ENCODE measurements at places on chromosomes 16 and 17.
A peak's percentile ranks its signal among the peaks of the same experiment; 100 is the strongest.

- DNase-seq, result no peak
Measured at GRCh38 chr17:61770752-61771533, 92.4 kb downstream of the BRIP1 start.

- no peak for DNase-seq
Measured at GRCh38 chr17:17569691-17570090, 21.8 kb downstream of the PEMT start.

- peak; percentile 20 for DNase-seq
Measured at GRCh38 chr16:10181196-10182162, 749 bp downstream of the GRIN2A start.

GRCh38 chr16:78985716-78986605 is 614.6 kb downstream of the MAF start:
- DNase-seq, result no peak

GRCh38 chr17:33199571-33200510 is 93.3 kb downstream of the ASIC2 start:
- DNase-seq, result no peak

DNA sequence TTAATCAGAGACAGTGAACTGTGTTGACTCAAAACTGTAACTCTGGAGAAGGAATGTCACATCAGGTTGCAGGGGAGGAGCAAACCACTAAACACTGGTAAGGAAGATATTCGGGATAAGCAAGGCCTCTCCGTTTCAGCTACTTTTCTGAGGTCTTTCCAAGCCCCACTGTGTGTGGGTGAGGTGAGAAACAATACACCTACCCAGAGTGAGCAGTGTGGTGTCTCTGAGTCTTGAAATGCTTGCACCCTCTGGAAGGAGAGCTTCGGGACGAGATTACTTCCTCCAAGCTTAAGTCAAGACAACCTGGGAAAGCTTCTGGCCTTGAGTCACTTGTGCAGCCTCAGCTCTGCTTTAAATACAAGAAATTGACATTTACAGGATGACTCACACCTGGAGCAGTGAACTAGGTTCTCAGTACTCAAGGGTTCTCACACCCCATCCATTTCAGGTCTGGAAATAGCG is 2.5 kb upstream of the MAP3K14 start:
- DNase-seq, result peak; percentile 38

DNA sequence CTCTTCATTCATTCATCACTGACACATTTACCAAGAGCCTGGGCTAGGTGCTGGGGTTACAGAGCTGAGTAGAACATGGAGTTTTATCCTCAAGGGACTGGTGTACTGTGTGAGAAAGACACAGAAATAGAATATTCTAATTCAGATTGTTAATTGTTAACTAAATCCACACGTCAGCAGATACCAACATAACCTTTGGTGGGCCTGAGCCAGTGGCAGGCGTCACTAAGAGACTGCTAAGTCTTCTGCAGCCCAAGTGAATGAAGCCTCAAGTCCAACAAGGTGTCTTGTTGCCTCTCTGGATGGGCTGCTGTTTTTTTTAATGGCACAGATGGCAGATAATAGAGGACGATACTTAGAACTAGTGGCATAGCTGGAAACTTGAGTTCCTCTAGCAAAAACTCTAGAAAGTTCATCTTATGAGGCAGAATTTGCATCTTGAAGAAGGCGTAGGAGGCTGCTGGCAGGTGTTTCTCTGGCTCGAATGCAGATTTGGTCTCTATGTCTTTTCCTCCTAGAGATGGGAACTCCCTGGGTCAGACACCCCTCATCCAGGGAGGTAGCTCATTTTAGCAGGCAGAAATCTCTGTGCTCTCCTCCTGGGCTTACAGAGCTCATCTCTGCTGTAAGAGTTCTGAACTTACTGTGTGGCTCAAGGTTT is 179.5 kb downstream of the NTN1 start:
- DNase-seq, result no peak

GRCh38 chr16:27620541-27620940 is 70.6 kb downstream of the KATNIP start:
- no peak for DNase-seq

GRCh38 chr17:34368196-34368945 is 5.3 kb upstream of the CCL1 start:
- no peak for DNase-seq

- DNase-seq, result no peak
Measured at GRCh38 chr17:62738281-62738680, 69.8 kb downstream of the MARCHF10 start.

DNA sequence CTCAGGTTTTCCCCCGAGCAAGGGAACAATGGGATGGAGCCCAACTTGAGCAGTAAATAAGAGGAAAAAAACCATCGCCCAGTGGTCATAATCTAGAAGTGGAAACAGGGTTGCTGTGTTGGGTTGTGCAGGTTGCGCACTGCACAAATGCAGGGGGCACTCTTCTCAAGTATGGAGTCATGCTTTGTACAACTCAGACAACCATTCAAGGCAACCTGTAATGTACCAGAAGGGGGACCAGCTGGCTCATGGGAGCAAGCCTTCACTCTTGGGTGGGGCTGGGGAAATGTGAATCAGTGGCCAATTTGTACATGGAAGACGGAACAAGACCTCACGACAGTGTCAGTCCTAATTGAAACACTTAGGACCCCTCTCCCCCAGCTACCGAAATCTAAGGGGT is 23.9 kb upstream of the LITAF start:
- no peak for DNase-seq

DNA sequence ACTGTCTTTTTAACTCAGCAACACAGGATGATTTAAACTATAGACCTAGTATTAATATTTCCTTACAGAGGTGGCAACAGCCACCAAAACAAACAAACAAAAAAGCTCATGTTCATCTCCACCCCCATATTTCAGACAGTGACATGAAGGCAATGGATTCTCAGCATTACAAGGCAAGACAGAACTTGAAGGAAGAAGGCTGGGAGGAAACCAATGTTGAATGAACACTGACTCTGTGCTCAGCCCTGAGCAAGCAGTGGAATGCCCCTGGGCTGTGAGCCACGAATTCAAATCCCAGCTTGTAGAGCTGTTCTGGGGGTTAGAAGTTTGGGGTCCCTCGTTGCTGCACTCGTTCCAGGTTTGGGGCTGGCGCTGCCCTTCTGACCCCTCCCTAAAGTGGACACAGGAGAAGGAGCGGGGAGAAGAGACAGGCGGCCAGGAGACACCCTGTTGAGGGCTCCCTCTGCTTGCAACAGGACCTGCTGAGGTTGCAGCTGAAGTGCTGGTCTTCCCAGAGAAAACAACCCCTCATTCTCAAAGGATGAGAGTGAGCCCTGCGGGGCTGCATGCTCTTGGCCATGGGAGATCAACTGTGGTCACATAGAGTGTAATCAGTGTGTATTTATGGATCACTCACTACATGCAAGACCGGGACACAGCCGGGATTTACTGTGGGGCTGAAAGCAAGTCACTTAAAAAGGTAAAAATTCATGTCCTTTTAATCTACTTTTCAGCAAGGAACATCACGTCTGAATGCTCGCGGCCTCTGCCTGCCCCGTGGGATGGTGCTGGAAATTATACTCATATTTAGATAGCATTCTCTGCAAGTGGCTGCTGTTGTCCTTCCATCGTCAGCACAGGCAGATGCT is 34.3 kb downstream of the MYH3 start:
- no peak for DNase-seq

DNA sequence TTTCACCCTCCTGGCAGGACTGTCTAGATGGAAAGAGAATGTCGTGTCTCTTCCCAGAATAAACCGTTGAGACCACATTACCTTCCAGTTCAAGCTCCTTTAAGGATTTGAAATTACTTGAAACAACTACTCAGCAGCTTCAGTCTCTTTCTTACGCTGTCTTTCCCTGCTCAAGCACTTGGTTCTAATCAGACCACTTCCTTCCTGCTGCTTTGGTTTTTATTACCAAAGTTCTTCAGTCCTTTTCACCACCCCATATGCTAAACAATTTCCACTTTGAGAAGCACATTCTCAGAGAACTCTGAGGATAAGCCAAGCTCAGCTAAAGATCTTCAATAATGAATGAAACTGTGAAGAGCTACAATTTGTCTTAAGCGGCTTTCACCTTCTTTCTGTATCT is 105.4 kb downstream of the STX8 start:
- DNase-seq, result peak; percentile 3

- peak; percentile 55 for DNase-seq
Measured at GRCh38 chr16:29738514-29738913, 7.3 kb downstream of the C16orf54 start.

DNA sequence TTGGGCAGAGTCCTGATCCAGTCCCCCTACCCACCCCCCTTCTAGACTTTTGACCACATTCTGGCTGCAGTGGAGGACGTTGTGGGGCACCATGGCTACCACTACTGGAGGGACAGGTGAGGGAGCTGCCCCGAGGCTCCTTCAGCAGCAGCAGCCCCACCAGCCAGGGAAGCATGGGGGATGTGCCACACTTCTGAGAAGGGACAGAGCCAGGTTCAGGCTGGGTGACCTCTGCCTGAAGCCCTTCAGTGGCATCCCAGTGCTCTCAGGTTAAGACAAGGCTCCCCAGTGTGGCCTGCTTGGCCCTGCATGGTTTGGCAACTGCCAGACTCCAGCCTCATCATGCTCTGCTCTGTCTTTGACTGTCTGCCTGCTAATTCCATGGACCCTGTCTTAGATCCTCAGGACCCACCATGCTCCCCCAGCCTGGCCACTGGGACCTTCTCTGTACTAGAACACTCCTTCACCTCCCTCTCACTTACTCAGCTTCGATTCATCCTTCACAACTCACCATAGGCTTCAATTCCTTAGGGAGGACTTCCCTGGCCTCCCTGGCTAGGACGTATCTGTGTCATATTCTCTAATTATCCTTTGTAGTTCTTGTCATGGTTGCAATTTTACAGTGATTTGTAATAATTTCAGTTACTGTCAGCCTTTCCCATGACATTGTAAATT is 8.8 kb downstream of the SLC9A5 start:
- no peak for DNase-seq

- no peak for DNase-seq
Measured at GRCh38 chr16:74271872-74272271, 24.7 kb upstream of the PSMD7 start.

GRCh38 chr17:38984666-38985065 is 17.5 kb upstream of the FBXO47 start:
- no peak for DNase-seq

GRCh38 chr16:85028685-85029407 is 1.3 kb downstream of the KIAA0513 start:
- DNase-seq, result peak; percentile 80

DNA sequence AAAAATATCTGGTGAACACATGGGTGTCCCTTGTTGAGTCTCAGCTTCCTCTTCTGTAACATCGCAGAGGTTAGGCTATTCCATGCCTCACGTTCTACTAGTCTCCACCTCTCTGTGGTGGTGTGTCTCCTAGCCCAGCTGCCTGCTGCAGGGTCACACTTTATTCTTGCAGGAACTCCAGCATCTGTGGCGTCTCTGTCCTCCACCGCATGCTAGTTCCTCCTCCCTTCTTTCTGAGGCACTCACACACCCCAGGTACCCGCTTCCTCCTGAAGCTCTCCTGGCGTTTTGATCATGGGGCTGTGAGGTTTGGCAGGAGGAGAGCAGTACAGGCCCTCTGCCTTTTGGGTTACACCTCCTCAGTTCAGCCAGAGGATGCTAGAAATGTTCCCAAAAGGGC is 9.9 kb upstream of the TEX2 start:
- no peak for DNase-seq

- no peak for DNase-seq
Measured at GRCh38 chr16:82031116-82032084, 3.7 kb upstream of the HSD17B2 start.

- DNase-seq, result no peak
Measured at GRCh38 chr16:89779231-89779908, 37.1 kb downstream of the FANCA start.

GRCh38 chr17:18928628-18929125 is 23.3 kb upstream of the SLC5A10 start:
- DNase-seq, result no peak

DNA sequence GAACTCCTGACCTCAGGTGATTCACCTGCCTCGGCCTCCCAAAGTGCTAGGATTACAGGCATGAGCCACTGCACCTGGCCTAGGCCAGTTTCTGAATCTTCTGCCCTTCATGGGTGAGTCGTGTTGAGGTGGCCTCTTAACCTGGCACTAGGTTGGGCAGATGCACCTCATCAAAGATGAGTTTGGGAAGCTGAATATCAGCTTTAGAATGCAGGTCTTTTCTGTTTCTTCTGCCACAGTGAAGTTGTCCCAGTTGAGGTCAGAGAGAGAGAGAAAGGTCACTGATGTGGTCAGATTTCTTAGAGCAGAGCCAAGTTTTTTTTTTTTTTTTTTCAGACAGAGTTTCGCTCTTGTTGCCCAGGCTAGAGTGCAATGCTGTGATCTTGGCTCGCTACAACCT is 111.3 kb upstream of the WSCD1 start:
- DNase-seq, result no peak

- DNase-seq, result no peak
Measured at GRCh38 chr16:59611556-59611955, 877.4 kb upstream of the GOT2 start.

GRCh38 chr17:77429969-77430752 is 289.4 kb downstream of the SEC14L1 start:
- peak; percentile 91 for DNase-seq

DNA sequence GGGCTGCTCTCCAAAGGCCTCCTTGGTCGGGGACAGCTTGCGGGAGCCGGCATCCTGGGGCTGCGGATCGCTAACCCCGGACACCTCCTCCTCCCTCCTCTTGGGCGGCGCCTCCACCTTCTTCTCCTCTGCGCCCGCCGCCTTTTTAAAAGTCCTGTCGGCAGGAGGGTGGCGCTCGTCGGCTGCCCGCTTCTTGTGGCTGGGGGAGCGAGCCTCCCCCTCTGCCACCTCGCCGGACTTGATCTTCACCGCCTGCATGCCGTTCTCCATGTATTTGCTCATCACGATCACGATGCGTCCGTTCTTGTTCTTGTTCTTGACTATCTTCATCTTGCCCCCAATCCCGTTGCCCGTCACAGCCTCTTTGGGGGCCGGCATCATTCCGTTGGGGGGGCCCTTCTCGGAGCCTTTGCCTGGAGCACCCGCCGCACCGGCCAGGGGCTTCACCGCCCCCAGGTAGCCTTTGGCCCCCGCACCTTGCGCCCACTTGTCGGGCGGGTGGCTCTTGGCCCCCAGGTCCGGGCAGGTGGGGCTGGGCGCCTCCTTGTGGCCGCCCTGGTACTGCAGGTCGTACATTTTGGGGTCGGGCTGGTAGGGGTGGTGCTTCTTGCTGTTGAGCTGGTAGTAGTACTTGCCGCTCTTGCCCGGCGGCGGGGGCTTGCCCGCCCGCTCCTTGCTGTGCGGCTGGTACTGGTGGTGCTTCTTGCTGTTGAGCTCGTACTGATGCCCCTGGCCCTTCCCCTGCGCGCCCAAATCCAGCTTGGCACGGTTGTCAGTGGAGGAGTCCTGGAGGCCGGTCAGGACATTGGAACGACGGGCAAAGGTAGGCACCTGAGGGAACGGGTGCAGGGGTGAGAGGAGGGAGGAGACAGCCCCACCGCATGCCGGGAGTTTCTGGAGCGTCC is 4.4 kb downstream of the CBX4 start:
- peak; percentile 41 for DNase-seq

GRCh38 chr16:85989863-85990643 is 91.1 kb downstream of the IRF8 start:
- DNase-seq, result peak; percentile 33

DNA sequence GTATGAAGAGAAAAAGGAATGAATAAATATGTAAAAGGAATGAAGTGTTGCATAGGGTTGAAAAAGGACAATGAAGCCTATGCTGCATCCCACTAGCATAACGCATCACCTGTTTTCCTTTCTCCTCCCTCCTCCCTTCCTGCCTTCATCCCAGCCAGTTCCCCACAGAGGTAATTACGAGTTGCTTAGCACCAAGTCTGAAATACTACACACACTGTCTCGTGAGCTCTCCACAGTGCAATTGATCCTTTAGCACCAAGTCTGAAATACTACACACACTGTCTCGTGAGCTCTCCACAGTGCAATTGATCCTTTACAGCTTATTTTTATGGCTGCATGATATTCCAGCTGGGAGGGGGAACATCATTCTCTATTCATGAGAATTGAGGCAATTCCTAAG is 1.1 kb upstream of the DRC7 start:
- no peak for DNase-seq

Data from stimulated activated CD4-positive, alpha-beta T cell treated with anti-CD3 and anti-CD28 coated beads, Interleukin-4, amount 100 ng/mL, for 24 hours (primary cell).